ENCODE measurements at places on chromosomes 12 and 14. TPM values are rescaled to one million over a fixed set of nuclear protein-coding genes. Genes with fewer than 3 reads are reported as not detected.

DNA sequence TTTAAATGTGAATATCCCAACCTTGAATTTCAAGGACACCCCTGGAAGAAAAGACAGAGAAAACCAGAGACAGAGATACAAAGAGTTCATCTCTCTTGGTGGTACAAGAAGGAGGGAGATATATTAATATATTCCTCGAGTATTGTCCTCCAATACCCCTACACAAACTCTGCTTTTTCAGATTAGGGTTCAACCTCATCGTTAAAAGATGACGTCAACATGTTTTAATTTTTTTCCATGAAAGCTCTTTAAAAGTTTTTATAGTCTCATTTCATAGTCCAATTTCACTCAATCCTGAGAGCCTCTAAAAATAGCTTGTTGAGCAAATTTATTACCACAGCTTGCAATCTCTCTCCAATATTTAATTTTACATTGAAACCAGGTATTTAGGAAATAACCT lies 19.4 kb downstream of the RHOJ start:
- DNase-seq: no peak
- H3K27ac ChIP-seq: no peak overlapping the region
- no peaks in the 10 kb centered on the region for H3K4me1 ChIP-seq
- H3K36me3 ChIP-seq: no peaks in the 10 kb centered on the region

GRCh38 chr12:81150382-81150781 lies 72.5 kb downstream of the ACSS3 start:
- H3K27ac ChIP-seq: no peak overlapping the region
- H3K4me1 ChIP-seq: no peaks in the 10 kb centered on the region
- no peak for DNase-seq
- H3K4me3 ChIP-seq: no peak overlapping the region
- no peaks in the 10 kb centered on the region for H3K27me3 ChIP-seq
- no peaks in the 10 kb centered on the region for H3K36me3 ChIP-seq

GRCh38 chr12:31363416-31363809 lies 37.5 kb upstream of the SINHCAF start:
- peaks cover 2% of the 10 kb centered on the region for H3K27me3 ChIP-seq
- H3K36me3 ChIP-seq: no peaks in the 10 kb centered on the region
- no peak for DNase-seq
- H3K4me1 ChIP-seq: peaks cover 18% of the 10 kb centered on the region
- H3K4me3 ChIP-seq: no peak overlapping the region
- no peak overlapping the region for H3K27ac ChIP-seq

- peaks cover 9% of the 10 kb centered on the region for H3K27me3 ChIP-seq
- DNase-seq: no peak
- no peaks in the 10 kb centered on the region for H3K36me3 ChIP-seq
- H3K4me3 ChIP-seq: no peak overlapping the region
- H3K4me1 ChIP-seq: no peaks in the 10 kb centered on the region
Observed at GRCh38 chr14:104278214-104278534, 139.8 kb downstream of the KIF26A start.

GRCh38 chr14:104505085-104506074 lies 74.2 kb upstream of the C14orf180 start:
- H3K4me3 ChIP-seq: no peak overlapping the region
- DNase-seq: no peak
- H3K4me1 ChIP-seq: no peaks in the 10 kb centered on the region
- peaks cover 3% of the 10 kb centered on the region for H3K36me3 ChIP-seq
- peaks cover 4% of the 10 kb centered on the region for H3K27me3 ChIP-seq
- H3K27ac ChIP-seq: no peak overlapping the region

DNA sequence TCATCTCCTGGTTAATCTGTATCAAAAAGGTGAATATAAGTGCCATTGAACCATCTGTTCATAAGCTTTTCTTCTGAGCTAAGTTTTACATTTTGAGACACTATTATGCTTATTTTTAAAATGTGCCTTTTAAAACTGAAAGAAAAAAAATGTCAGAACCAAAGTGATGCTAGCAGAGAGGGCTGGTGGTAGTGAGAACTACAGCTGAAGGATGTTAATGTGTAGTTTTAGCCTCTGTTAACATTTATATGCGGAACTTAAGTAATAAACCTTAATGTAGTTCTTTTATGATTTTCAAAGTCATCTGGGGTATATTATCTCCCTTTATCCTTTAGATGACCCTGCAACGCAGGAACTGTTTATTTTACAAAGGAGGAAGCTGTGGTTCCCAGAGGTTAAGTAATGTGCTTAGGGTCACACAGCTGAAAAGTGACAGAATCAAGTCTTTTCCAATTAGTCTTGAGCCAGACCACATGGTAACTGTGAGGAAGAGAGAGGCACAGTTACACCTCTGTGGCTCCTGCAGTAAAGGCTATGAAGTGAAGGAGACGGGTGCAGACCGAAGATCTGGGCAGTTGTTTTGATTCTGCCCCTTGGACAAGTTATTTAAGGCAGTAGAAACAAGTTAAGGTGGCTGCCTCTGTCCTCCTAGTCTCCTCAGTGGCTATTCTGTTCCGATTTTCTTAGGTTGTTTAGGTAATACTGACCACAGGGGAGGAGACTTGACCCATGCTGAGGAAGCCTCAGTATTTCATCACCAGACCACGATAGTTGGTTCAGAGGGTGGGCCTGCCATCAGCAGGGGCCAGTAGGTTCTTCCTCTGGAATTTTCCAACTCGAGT lies 23.9 kb downstream of the GNG2 start:
- H3K4me1 ChIP-seq: peaks cover 68% of the 10 kb centered on the region
- no peak for DNase-seq

GRCh38 chr12:108798551-108799221 lies 58.7 kb downstream of the SSH1 start:
- H3K4me1 ChIP-seq: peaks cover 7% of the 10 kb centered on the region
- H3K27me3 ChIP-seq: no peaks in the 10 kb centered on the region
- H3K36me3 ChIP-seq: peaks cover 37% of the 10 kb centered on the region

GRCh38 chr12:92340441-92341064 lies 194.9 kb upstream of the BTG1 start:
- H3K27me3 ChIP-seq: no peaks in the 10 kb centered on the region
- peaks cover 8% of the 10 kb centered on the region for H3K4me1 ChIP-seq
- H3K27ac ChIP-seq: no peak overlapping the region

DNA sequence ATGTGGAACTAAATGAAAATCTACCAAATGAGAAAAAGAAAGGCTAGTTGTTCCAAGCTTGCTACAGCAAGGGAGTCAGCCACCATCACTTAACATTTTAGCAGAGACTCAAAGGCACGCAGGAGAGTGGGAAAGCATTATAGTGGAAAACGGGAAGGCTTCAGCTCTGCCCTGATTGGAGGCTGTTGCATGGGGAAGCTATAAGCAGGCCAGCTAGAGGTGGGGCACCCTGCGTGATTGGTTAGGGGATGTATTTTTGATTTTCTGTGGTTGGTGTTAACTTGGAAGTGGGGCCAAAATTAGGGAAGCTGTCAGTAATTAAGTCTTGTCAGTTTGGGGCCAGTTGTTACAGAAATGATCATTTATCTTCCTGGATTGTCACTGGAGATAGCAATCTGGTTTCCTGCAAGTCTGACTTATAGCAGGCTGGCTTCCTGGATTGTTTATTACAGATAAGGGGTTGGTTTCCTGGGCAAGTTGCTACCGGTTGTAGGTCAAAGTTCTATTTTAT lies 93.9 kb downstream of the FAR2 start:
- no peak for DNase-seq
- H3K27me3 ChIP-seq: no peaks in the 10 kb centered on the region
- H3K4me1 ChIP-seq: peaks cover 18% of the 10 kb centered on the region
- no peak overlapping the region for H3K27ac ChIP-seq
- peaks cover 5% of the 10 kb centered on the region for H3K36me3 ChIP-seq

DNA sequence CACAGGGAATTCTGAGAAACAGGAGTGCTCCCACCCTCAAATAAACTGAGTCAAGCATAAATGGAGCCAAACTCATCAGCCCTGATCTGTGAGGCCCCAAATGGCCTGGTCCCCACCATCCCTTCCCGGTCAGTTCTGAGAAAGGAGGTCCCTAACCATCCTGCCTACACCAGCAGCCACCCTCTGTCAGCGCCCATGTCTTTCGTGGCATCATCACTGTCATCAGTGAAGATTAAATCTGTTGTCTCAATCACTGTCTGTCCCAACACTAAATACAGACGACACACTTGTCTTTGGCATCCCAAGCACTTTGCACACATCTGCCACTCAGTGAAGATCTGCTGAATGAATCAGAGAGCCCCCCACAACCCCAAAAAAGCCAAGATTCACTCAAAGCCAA lies 22.4 kb downstream of the VPS37B start:
- peaks cover 22% of the 10 kb centered on the region for H3K27me3 ChIP-seq
- peaks cover 27% of the 10 kb centered on the region for H3K36me3 ChIP-seq
- peaks cover 70% of the 10 kb centered on the region for H3K4me1 ChIP-seq
- H3K4me3 ChIP-seq: no peak overlapping the region
- no peak overlapping the region for H3K27ac ChIP-seq
- no peak for DNase-seq

GRCh38 chr12:40262657-40263056 lies 37.9 kb downstream of the LRRK2 start:
- no peak overlapping the region for H3K27ac ChIP-seq
- no peaks in the 10 kb centered on the region for H3K36me3 ChIP-seq
- no peak for DNase-seq
- no peaks in the 10 kb centered on the region for H3K4me1 ChIP-seq

- no peaks in the 10 kb centered on the region for H3K27me3 ChIP-seq
- H3K4me1 ChIP-seq: peaks cover 6% of the 10 kb centered on the region
- DNase-seq: no peak
Observed at GRCh38 chr14:102472791-102473150, 36.8 kb downstream of the ANKRD9 start.

DNA sequence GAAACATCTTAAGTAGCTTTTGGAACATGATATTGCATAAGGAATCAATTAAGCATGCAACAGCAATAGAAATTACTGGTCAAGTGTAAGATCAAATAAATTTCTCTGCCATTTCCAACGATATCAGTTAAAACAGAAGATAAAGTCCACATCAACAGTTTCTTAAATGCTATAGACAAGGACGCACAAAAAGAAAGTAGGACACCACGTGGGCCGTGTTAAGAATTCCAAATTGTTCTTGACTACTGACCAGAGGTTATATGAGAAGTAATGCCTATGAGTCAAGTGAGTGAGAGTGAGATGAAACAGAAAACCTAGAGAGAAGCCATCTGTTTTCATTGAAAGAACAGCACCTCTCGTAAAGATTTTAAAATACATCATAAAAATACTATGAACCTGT lies 318.2 kb downstream of the TMEM117 start:
- no peaks in the 10 kb centered on the region for H3K27me3 ChIP-seq
- H3K4me1 ChIP-seq: no peaks in the 10 kb centered on the region
- H3K36me3 ChIP-seq: no peaks in the 10 kb centered on the region

GRCh38 chr12:6961278-6961694 lies 9.2 kb downstream of the PHB2 start:
- H3K27ac ChIP-seq: peak overlapping the region; percentile 97
- H3K4me1 ChIP-seq: peaks cover 85% of the 10 kb centered on the region
- H3K36me3 ChIP-seq: peaks cover 60% of the 10 kb centered on the region
- H3K27me3 ChIP-seq: no peaks in the 10 kb centered on the region
- peak; percentile 97 for DNase-seq

GRCh38 chr12:81450920-81451739 lies 308.0 kb downstream of the PPFIA2 start:
- no peak overlapping the region for H3K27ac ChIP-seq
- DNase-seq: no peak
- H3K27me3 ChIP-seq: no peaks in the 10 kb centered on the region
- no peaks in the 10 kb centered on the region for H3K4me1 ChIP-seq

DNA sequence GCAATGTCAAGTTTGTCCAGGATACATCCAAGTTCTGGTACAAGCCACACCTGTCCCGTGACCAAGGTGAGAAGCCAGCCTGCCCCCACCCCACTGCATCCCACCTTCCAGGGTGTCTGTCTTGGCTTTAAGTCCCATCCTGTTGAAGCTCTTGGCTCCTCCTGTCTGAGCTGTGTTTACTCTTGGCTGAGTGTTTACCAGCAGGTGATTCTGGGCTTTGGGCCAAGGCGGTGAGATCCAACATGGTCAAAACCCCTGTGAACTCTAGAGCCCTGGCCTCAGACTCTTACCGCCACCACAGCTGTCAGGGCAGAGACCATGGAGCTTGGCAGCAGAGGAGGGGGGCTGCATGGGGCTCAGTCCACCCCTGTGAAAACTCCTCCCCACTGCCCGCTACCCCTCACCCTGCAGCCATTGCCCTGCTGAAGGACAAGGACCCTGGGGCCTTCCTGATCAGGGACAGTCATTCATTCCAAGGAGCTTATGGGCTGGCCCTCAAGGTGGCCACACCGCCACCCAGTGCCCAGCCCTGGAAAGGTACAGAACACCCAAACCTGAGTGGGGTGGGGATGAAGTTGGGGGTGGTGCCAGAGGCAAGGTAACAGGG lies 11.6 kb downstream of the TNS2 start:
- peak overlapping the region; percentile 49 for H3K27ac ChIP-seq
- no peak overlapping the region for H3K4me3 ChIP-seq
- peaks cover 9% of the 10 kb centered on the region for H3K36me3 ChIP-seq
- H3K27me3 ChIP-seq: no peaks in the 10 kb centered on the region
- H3K4me1 ChIP-seq: peaks cover 7% of the 10 kb centered on the region

DNA sequence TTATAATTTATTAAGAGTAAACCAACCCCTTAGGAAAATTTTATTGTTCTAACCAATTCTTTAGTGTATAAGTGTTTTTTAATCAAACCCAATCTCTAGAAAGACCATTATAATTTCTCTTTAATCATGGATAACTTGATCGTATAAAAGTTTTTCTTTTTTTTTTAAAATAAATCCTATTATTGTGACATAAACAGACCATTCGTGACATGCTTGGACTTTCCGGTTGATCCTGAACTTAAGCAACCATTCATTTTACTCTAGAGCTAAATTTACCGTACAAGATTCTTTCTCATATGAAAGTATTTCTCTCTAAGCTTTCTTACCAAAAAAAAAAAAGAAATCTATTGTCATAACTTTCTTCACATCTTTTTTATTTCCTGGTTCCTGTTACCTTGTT lies 32.6 kb upstream of the SLC38A4 start:
- no peaks in the 10 kb centered on the region for H3K27me3 ChIP-seq
- no peak for DNase-seq
- no peaks in the 10 kb centered on the region for H3K4me1 ChIP-seq
- H3K27ac ChIP-seq: no peak overlapping the region
- no peaks in the 10 kb centered on the region for H3K36me3 ChIP-seq

RNF212B gene
- not detected for total RNA-seq

TAS2R7 gene
- not detected for total RNA-seq

CCDC38 gene
- 0.24 TPM for total RNA-seq

TPPP2 gene
- total RNA-seq: not detected

JAG2 gene
- total RNA-seq: 1.6 TPM

SPTB gene
- total RNA-seq: 0.57 TPM

ZFP36L1 gene
- 107 TPM for total RNA-seq

C14orf132 gene
- total RNA-seq: 4.6 TPM

KSR2 gene
- 0.45 TPM for total RNA-seq

TMEM233 gene
- total RNA-seq: not detected

SMOC1 gene
- not detected for total RNA-seq

A2M gene
- total RNA-seq: not detected

TSPAN9 gene
- 1.2 TPM for total RNA-seq

RNASE7 gene
- total RNA-seq: not detected

IL26 gene
- 2.1 TPM for total RNA-seq

FOS gene
- 26.7 TPM for total RNA-seq

Data from activated CD4-positive, alpha-beta memory T cell treated with anti-CD3 and anti-CD28 coated beads for 36 hours (primary cell).